ENCODE measurements at places on chromosomes 16 and 17.

GRCh38 chr17:17280613-17281549 lies at the start of gene COPS3:
Gene COPS3, minus strand, starts transcription at chr17:17281246. Its CDS starts 60 bp downstream, at chr17:17281186.
- DNase-seq = peak; percentile 77

GRCh38 chr16:57308041-57308440 lies 23.6 kb upstream of the PLLP start:
- no peak for DNase-seq

- no peak for DNase-seq
Observed at GRCh38 chr16:74099530-74099929, 197.1 kb upstream of the PSMD7 start.

DNA sequence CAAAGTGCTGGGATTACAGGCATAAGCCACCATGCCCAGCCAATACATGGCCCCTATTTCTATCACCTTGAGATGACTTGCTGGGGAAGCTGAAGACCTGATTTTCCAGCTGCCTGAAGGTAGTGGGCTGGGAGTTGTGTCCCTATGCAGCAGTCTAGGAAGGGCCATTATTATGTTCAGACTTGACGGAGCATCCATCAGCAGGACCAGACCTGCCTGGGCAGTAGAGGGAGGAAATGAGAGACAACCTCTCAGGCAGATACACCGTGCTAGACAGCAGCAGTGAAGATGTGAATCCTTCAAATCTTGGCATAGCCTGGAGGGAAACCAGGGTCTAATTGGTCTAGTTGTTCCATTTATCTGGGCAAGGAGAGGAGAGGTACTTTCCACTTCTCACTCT lies 35.6 kb upstream of the PHOSPHO1 start:
- DNase-seq = no peak

DNA sequence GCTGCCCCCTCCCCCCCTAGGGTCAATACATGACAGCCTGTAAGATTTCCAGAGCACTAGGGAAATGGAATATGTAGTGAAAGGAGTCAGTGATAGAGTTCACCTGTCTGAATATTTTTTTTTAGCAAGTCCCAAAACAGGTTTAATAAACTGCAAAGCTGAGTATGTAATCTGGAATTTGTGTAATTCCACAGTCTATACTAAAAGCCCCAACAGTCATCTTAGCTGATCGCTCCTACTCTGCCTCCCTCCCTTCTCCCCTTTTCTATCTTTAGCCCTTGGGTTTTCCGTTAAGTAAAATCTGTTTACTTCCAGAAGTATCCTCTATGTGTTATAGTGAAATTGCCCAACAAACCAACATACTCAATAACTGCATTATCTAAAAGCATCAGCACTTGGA lies 3.5 kb downstream of the CDH13 start:
- DNase-seq = no peak

DNA sequence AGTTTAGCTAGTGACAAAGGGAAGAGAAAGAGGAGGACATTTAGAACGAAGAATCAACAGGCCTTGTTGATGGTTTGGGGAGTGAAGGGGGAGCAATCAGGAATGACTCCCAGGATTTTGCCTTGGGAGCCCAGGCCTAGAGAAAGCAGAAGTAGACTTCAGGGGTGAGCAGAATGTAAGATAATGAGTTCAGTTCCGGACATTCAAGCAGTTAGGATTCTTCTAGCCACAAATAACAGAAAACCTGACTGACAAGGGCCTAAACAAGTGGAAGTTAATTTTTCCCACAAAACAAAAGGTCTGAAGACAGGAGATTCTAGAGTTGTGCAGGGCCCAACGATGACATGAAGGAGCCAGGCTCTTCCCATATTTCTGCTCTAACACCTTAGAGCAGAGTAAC lies 45.9 kb downstream of the SKAP1 start:
- DNase-seq = no peak

GRCh38 chr16:30065102-30065942 lies at the start of gene ALDOA:
Gene ALDOA, plus strand, starts transcription at chr16:30065760. Its CDS starts 1,138 bp downstream, at chr16:30066898.
- DNase-seq = peak; percentile 95

GRCh38 chr17:20059728-20060188 lies 50.6 kb downstream of the SPECC1 start:
- no peak for DNase-seq

DNA sequence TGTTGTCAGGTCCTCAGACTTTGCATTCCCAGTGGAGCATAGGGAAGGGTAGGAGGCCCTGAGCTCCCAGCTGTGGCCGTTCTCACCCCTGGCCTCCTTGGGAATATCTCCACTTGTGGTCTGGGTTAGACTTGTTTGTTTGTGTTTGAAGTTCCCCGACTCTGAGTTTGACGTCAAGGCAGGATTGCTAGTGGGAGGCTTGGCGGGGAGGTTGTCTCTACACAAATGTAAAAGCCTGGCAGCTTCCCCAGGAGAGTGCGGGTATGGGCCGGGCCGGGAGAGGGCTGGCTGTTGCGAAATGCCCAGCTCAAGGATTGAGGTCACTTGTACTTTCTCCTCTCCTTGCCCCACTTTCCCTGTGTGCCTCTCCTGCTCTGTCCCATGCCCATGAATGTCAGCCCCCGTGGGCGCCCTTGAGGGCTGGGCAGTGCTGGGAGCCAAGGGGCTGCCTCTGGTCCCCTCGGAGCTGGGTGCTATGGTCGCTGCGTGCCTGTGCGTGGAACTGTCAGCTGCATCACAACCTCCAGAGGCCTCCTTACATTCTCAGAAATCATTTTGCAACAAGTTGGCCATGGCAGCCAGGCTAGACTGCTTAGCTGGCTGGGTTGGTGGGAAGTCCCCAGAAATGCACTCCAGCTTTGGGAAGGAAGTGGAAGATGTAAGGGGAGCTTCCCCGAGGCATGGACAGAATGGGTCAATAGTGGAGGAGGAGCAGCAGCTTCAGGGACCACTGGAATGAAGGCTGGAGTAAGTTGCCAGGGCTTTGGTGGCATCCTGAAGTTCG lies 84.3 kb downstream of the KSR1 start:
- DNase-seq = peak; percentile 81

DNA sequence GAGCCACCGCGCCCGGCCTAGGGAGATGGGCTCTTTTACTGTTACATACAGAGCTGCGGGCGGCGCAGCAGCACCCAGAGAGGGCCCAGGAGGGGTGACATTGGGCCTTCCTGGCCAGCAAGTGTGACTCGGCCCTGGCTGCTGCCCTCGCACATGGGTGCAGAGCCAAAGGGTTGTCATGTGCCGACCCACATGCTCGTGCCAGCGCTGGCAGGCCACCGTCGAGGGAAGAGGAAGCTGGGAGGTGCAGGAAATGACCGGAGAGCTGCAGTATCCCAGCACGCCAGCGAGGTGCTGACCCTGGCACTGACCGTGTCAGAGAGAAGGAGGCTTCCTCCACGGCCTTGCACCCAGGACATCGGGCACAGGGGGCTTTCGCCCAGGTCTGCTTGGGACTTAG lies 8.0 kb downstream of the ENDOV start:
- DNase-seq = no peak

DNA sequence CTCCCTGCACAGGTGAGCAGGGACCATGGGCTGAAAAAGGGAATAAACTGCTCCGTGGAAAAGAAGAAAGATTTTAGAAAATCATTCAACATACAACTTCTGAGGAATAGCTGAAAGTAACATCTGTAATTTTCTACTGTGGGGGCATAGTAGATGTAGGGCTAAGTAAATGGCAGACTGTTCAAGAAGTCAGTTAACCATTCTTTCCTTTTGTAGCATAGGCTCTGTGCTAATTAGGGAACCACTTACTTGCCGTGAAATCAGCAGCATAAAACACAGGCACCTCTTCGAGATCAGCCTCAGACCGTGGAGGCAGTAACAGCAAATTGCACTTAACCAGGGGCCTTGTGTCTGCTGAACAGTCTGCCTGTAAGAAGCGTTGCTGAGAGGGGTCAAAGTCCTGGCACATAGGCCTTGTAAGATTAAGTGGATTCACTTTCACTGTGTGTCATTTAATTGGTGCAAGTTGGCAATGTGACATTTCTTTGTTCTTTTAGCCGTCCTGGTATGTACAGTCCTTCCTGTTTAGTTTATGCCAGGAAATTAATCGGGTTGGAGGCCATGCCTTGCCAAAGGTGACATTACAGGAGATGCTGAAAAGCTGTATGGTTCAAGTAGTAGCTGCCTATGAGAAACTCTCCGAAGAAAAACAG lies 10.4 kb downstream of the COG1 start:
- DNase-seq = no peak

DNA sequence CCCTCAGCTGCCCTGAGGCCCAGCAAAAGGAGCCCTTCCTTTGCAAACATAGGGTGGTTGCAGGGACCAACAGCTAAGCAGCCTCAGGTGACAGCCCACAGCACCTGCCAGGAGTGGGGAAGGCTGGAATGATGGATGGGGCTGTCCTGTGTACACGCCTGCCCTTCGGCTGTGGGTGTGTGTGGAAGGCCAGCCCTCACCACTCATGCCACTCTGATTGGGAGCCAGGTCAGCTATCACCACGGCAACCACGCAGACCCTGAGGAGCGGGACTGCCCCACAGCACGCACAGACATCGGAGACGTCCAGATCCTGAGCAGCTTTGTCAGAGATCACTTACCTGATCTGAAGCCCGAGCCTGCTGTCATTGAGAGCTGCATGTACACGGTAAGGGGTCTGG lies 11.9 kb downstream of the PIPOX start:
- no peak for DNase-seq

- DNase-seq = peak; percentile 8
Observed at GRCh38 chr17:43940630-43941029, 1.6 kb downstream of the PPY start.
